Activated naive CD8-positive, alpha-beta T cell treated with anti-CD3 and anti-CD28 coated beads, Interleukin-2, amount 50 U/mL, for 24 hours (primary cell): ENCODE measurements at places on chromosomes 3 and 15.

GRCh38 chr3:5250467-5251195, 63.1 kb downstream of the EDEM1 start:
- DNase-seq = no peak
- H3K4me3 ChIP-seq = no peak overlapping the region
- H3K27me3 ChIP-seq = no peaks in the 10 kb centered on the region
- no peaks in the 10 kb centered on the region for H3K36me3 ChIP-seq
- peaks cover 3% of the 10 kb centered on the region for H3K4me1 ChIP-seq
- no peak overlapping the region for H3K27ac ChIP-seq

DNA sequence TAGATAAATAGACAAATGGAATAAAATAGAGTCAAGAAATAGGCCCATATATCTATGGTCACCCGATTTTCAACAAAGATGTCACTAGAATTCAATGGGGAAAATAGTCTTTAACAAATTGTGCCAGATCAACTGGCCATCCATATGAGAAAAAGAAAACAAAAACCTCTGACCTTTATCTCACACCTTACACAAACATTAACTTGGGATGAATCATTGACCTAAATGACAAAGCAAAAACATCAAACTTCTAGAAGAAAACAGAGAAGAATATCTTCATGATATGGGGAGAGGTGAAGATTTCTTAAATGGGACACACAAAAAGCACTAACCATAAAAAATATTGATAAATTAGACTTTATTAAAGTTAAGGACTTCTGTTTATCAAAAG, 31.9 kb downstream of the ITGA11 start:
- H3K36me3 ChIP-seq = no peaks in the 10 kb centered on the region
- peaks cover 3% of the 10 kb centered on the region for H3K4me1 ChIP-seq
- no peak for DNase-seq
- peaks cover 2% of the 10 kb centered on the region for H3K27me3 ChIP-seq

- peaks cover 22% of the 10 kb centered on the region for H3K4me1 ChIP-seq
- H3K36me3 ChIP-seq = peaks cover 45% of the 10 kb centered on the region
- DNase-seq = no peak
- H3K27me3 ChIP-seq = no peaks in the 10 kb centered on the region
- H3K27ac ChIP-seq = no peak overlapping the region
These were observed 4.7 kb downstream of the SELENOS start for GRCh38 chr15:101272584-101272983.

GRCh38 chr15:99076555-99077308, 28.1 kb upstream of the SYNM start:
- H3K27me3 ChIP-seq = peaks cover 13% of the 10 kb centered on the region
- peak; percentile 36 for DNase-seq
- H3K4me1 ChIP-seq = peaks cover 5% of the 10 kb centered on the region
- H3K27ac ChIP-seq = no peak overlapping the region

DNA sequence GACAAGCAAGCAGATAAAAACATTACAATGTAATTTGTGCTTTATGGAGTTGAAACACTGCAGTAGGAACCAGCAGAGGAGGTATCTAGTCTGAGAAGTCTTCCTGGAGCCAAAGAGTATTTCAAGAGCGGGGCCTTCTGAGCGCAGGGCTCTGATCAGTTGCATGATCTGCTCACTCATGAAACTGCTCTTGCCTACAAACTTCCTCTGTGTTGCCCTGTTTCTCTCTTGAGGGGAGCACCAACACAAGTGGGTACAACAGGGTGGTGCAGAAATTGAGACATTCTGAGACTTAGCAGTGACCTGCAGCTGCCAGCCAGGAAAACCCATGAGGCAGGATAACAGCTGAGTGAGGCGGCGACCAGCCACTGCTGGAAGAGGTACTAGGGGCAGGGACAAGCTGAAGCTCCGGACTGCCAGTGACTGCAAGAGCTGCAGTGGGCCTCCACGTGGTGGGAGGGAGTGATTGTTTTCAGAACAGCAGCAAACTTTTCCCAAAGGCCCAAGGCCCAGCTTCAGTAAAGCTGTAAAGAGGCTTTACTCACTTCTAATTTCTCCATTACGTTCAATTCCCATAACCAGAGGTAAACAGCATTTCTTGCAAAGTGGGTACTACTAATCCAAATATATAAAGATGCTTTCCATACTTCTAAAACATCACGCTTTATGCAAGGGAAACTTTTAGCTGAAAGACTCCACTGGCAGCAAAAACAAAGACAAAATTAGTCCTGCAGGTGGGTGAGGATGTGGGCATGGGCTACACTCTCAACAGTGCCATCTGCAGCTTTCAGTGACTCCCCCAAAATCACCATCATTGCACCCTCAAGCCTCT, 69.0 kb upstream of the LPP start:
- no peaks in the 10 kb centered on the region for H3K27me3 ChIP-seq
- no peak overlapping the region for H3K27ac ChIP-seq
- H3K4me1 ChIP-seq = peaks cover 2% of the 10 kb centered on the region
- H3K36me3 ChIP-seq = no peaks in the 10 kb centered on the region
- DNase-seq = no peak

DNA sequence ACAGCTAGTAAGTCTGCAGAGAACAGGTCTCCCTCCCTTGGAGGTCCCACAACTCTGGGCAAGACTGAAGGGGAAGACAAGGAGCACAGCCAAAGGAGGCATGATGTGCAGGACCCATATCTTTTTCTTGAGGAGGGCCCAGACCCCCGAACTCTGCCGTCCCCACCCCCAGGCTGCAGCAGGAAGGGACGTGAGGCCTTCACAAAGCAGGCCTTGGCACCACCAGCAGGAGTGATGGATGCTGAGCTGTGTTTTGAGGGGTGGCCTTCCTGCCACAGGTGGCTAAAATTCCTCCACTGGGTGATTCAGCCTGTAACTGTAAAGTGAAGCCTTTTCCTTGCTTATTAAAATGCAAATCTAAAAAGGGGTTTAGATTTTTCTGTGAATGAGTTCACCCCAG, 8.6 kb downstream of the PLA2G4D start:
- H3K27me3 ChIP-seq = peaks cover 10% of the 10 kb centered on the region
- peaks cover 6% of the 10 kb centered on the region for H3K4me1 ChIP-seq
- H3K27ac ChIP-seq = no peak overlapping the region

GRCh38 chr3:102081572-102082289, 232.4 kb downstream of the NFKBIZ start:
- H3K4me1 ChIP-seq = peaks cover 50% of the 10 kb centered on the region
- H3K36me3 ChIP-seq = peaks cover 9% of the 10 kb centered on the region
- no peak overlapping the region for H3K4me3 ChIP-seq
- no peak overlapping the region for H3K27ac ChIP-seq
- H3K27me3 ChIP-seq = peaks cover 2% of the 10 kb centered on the region

- peaks cover 3% of the 10 kb centered on the region for H3K27me3 ChIP-seq
- no peak overlapping the region for H3K4me3 ChIP-seq
- no peaks in the 10 kb centered on the region for H3K4me1 ChIP-seq
- DNase-seq = peak; percentile 73
- no peak overlapping the region for H3K27ac ChIP-seq
These were observed 67.1 kb upstream of the MCTP2 start for GRCh38 chr15:94164202-94164807.

DNA sequence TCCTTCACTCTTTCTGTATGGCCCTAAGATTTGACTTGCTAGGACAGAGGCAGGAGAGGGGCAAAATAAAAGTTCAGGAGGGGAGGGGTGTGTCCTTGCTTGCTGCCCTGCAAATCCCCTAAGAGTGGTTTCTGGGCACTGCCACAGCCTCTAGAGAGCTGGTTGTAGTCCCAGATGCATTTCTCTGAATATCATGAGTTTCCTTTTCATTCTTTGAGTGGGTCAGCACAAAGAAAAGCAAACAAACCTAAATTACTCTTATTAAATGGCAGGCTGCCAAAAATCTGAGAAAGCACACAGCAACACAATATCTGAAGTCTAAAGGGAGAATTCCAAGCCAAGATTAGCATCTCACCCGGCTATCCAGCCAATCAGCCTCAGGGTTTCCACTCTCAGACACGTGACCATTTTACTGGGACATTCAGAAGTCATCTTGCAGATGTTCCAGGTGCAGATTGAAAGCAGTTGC, 919.3 kb downstream of the TUSC7 start:
- no peak for DNase-seq
- H3K27ac ChIP-seq = no peak overlapping the region
- H3K36me3 ChIP-seq = no peaks in the 10 kb centered on the region
- no peaks in the 10 kb centered on the region for H3K27me3 ChIP-seq

DNA sequence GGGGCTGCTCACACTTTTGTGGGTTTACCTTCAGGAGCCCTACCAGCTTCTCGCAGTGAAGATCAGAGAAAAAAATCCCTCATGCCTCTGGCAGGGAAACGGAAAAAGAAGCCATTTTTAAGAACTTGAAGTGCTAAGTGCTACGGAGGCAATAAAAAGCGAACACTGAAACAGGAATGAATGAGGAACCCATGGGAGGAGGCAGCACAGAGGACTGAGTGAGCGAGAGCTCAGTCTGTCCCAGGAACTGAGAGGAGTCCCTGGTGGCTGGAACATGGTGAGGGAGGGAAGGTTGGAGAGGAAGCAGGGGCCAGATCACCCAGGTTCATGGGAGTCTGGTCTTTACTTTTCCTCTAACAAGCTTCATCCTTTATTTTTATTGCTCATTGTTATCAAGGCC, 228.1 kb upstream of the PROK2 start:
- no peaks in the 10 kb centered on the region for H3K36me3 ChIP-seq
- H3K4me3 ChIP-seq = no peak overlapping the region
- H3K4me1 ChIP-seq = peaks cover 5% of the 10 kb centered on the region
- H3K27me3 ChIP-seq = peaks cover 6% of the 10 kb centered on the region

- peaks cover 8% of the 10 kb centered on the region for H3K27me3 ChIP-seq
- H3K36me3 ChIP-seq = no peaks in the 10 kb centered on the region
- no peaks in the 10 kb centered on the region for H3K4me1 ChIP-seq
- no peak overlapping the region for H3K4me3 ChIP-seq
- DNase-seq = no peak
These were observed 63.5 kb upstream of the FSIP1 start for GRCh38 chr15:39846108-39846507.

DNA sequence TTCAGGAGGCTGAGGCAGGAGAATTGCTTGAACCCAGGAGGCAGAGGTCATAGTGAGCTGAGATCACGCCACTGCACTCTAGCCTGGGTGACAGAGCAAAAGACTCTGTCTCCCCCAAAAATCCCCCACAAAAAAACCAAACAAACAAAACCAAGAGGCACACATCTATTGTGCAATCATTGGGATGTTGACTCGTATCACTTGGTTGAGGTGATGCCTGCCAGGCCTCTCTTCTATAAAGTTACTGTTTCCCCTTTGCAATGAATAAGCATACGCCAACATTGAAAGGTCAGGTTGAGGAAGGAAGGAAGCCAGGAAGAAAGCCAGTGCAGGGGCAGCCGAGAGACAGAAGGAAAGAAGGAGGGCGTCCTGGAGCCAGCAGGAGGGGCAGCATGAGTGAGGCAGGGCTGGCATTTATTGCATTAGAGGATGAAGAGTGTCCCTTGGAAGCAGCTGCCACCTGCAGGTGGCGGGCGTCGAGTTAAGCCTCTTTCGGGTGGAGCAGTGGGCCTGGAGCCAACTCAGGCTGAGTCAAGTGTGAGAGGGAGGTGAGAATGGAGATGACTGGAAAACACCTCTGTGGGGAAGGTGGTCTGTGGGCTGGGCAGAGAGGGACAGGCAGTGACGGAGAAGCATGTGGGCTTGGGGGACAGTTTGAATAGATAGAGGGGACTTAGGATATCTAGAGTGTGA, 8.3 kb upstream of the CSPG4 start:
- H3K36me3 ChIP-seq = no peaks in the 10 kb centered on the region
- H3K27me3 ChIP-seq = peaks cover 23% of the 10 kb centered on the region
- no peak overlapping the region for H3K4me3 ChIP-seq
- peak; percentile 70 for DNase-seq
- peak overlapping the region; percentile 36 for H3K27ac ChIP-seq

DNA sequence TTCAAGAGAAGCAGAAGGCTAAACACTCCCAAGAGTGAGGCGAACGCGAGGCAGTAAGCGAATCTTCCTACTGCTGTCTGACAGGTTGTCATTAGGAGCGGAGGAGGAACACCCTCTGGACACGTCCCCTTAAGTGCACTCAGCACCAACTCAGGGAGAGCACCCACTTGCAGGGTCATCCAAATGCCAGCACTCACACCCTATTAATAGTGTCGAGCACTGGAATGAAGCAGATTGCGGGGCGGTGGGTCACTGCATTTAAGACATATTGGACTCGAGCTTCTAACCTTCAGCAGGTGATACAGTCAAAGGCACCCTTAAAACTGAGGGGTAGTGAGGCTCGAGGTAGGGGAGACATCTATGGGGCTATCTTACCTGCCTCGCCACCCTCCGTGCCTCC, 28.7 kb downstream of the SH3BP5 start:
- peak overlapping the region; percentile 7 for H3K4me3 ChIP-seq
- H3K4me1 ChIP-seq = peaks cover 27% of the 10 kb centered on the region
- peaks cover 1% of the 10 kb centered on the region for H3K36me3 ChIP-seq
- no peaks in the 10 kb centered on the region for H3K27me3 ChIP-seq
- no peak overlapping the region for H3K27ac ChIP-seq
- DNase-seq = no peak

DNA sequence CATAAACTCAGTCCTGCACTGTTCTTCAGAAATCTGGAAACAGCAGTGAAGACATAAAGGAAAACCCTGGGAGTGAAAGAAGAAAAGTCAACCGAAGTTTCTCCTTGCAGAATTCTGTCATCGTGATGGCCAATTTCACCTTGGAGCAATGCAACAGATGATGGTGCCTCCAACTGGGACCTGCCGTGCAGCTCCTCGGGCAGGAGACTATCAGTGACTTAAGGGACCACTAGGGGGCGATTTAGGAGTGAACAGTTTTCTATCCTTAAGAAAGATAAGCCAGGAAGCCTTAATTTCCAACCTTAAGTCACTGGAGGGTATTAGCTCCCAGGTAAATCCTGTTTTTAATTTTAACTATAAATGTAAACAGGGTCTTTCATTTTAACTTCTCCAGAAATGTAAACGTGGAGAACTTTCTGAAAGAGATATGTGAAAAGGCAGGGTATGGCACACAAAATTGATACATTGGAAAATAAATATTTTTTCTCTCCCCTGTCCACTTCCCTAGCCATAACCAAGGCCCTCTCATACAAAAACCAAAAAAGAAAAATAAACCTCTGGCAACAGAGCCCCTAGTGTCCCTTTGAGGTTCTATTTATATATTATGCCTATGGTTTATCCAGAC, 116.3 kb downstream of the PDZRN3 start:
- DNase-seq = peak; percentile 29
- no peaks in the 10 kb centered on the region for H3K36me3 ChIP-seq
- no peak overlapping the region for H3K4me3 ChIP-seq
- H3K27me3 ChIP-seq = peaks cover 4% of the 10 kb centered on the region
- no peaks in the 10 kb centered on the region for H3K4me1 ChIP-seq

DNA sequence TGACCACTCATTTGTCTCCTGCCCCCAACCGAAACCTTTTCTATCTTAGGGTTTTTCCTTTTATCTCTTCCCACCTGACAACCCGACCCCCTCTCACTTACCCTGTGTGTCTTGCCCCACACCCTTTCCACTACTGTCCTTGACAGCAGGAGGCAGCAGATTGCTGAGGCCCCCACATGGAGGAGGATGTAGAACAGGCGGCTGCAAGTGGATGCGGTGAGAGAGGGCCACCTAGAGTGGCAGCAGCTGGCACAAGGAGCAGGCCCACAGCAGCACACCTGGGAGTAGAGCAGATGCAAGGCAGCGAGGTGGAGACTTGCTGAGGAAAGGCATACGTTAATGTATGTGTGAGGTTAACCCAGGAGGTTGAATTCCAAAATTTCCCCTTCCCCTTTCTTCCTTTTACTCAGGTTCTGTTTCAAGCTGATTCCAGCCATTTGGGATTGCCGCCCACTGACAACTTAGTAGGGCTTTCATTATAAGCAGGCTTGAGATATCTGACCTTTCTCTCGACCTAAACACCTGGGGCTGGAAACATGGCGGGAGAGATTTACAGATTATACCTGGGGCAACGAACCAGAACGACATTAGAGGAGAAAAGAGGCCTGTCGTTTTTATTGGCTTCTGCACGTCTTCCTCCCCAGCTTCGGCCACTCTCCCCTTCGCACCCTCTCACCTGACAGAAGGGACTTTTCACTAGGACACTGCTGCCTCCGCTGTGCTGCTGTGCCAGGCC, 643 bp downstream of the SERINC4 start:
- DNase-seq = no peak
- no peaks in the 10 kb centered on the region for H3K27me3 ChIP-seq
- H3K36me3 ChIP-seq = peaks cover 61% of the 10 kb centered on the region
- peak overlapping the region; percentile 90 for H3K27ac ChIP-seq
- peaks cover 48% of the 10 kb centered on the region for H3K4me1 ChIP-seq
